SW480 (cell line): ENCODE measurements at places on chromosomes 6 and 20.

DNA sequence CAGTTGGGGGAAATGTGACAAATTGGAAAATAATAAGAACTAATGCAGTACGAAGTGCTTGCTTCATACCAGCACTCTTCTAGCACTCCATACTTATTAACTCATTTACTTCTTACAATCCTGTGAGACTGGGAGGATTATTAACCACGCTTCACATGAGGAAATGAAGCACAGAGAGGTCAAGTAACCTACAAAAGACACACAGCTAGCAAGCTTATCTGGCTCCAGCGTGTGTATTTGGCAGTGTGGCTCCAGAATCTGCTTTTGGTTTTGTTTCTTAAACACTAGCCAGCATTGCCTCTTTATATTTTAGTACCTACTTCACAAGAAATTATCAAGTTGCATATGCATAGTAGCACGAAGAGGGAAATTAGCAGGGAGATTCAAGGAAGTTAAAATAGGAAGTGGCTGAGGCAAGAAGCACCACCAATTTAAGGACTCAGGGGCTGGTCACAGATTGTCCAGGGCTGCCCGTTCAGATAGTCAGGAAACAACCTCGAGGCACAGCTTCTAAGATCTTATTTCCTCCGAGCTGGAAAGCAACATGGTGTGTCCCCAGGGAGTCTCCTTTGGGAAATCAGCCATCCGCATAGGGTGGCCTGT is 302.7 kb upstream of the PRDM1 start:
- DNase-seq = no peak

GRCh38 chr6:126914172-126914571 is 204.3 kb upstream of the RSPO3 start:
- no peak for DNase-seq

DNA sequence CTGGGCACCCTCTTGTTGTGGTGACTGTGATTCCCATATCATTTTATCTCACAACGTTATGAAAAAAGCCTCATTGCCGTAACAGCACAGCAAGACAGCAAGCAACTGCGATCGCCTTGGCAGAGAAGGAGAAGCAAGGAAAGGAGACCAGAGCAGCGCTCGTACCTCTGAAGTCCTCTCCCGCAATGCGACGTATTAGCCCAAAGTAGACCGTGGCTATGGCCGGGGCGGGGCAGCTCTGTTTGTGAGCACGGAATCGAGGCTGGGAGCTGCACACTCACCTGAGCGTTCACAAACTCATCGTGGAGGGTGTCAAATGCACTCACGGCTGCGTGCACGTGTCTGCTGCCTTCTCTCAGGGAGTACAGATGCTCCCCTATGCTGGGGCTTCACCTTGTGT is 76.1 kb downstream of the YTHDF1 start:
- no peak for DNase-seq

GRCh38 chr6:132219901-132220300 is 181.4 kb downstream of the MOXD1 start:
- no peak for DNase-seq

- no peak for DNase-seq
Measured at GRCh38 chr6:145151624-145152023, 583.7 kb downstream of the EPM2A start.

DNA sequence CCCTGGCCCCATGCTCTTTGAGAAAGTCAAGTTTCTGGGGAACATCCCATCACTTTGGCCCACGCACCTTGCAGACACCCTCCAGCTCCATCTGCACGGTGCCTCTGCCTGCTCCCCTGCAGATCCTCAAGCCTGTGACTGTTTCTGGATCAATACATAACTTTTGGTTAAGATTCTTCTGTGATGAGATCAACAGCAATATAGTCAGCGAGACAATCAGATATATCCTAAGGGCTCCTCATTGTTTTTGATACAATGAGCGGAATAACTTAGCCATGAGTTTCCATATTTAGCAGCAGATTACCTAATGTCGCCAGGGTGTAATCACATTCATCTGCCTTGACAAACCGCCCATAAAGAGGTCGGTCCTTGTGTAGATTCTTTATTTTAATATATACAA is 109.3 kb upstream of the MTHFD1L start:
- no peak for DNase-seq

GRCh38 chr6:141309295-141309694 is 823.4 kb upstream of the GJE1 start:
- no peak for DNase-seq

DNA sequence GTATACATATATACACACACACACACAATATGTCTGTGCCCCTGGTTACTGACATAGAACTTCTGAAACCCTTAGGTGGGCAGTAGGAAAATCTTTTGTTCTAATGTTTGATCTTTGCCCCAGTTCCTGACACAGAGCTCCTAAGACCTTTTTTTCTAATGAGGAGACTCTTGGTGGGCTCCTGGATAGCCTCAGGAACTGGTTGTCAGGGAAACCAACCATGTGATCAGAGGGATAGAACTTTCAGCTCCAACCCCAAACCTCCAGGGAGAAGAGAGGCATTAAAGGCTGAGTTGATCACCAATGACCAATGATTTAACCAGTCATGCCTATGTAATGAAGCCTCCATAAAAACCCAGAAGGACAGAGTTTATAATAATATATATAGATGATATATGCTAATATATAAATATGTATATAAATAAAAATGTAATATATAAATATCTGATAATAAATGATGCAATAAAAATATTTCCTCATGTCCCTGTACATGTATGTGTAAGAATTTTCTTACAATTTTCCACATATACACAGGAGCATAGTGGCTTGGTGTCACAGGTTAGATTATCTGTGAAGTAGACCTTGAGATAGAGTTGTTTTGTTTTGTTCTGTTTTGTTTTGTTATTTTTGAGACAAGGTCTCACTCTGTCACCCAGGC is 93.3 kb downstream of the GPX5 start:
- DNase-seq = no peak

DNA sequence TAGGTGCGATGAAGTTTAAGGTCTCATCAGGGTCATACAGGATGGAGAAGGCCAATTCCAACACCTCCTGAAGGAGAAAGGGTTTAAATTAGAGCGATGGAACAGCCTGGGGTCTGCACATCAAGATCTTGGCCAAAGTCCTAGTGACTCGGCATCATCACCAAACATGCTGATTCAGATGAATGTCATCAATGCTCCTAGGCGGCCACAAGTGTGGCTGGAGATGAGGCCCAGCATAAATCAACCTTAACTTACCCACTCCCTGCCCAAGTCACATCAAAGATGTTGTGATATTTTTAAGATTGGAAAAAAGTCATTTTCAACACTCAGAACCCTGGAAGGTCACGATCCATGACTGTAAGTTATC is 37.5 kb downstream of the ELMO2 start:
- DNase-seq = no peak

DNA sequence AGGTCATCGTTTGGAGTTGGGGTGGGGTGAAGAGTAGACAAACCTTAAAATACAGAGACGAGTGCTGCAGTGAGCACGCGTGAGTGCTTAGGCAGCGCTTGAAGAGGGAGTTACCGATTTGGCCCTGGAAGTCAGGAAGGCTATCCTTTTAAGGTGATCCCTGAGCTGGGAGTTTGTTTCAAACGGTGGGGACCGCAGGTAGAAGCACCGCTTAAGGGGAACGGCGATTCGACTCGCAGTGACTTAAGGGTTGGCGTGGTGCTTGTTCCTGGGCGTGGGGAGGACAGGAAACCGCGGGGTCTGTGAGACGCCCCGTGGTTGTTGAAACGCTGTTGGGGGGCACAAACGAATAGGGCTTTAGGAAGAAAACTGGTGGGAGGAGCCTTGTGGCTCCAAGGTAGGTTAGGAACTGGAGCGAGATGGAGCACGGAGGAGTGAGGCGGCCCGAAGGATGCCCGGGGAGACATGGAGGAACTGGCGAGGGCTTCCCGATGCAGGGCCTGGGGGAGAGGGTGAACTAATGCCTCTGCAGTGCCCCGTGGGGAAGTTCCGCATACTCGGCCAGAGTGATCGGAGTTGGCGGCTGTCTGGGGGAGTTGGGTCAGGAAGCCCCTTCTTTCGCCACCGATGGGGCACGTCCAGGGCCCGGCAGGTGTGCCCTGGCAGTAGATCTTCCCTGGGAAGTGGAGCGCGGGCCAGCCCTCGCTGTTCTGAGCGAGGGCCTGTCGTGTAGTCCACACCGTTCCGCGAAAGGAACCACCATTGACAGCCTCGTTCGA is 1.3 kb upstream of the CDYL start:
- DNase-seq = peak; percentile 13

DNA sequence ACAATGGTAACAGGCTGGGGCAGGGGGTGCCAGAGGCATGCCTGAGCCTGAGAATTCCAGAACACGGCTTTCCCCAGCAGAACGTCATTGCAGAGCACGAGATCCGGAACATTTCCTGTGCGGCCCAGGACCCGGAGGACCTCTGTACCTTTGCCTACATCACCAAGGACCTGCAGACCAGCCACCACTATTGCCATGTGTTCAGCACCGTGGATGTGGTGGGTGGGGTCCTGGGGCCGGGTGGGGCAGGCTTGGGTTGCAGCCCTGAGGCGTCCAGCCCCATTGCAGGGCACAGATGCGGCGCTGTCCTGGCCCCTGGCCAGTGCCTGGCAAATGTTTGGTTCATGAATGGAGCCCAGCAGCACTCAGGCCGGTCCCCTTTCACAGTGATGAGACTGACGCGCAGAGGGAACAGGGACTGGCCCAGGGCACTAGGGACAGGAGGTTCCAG is 57.1 kb downstream of the TCP11 start:
- DNase-seq = no peak

DNA sequence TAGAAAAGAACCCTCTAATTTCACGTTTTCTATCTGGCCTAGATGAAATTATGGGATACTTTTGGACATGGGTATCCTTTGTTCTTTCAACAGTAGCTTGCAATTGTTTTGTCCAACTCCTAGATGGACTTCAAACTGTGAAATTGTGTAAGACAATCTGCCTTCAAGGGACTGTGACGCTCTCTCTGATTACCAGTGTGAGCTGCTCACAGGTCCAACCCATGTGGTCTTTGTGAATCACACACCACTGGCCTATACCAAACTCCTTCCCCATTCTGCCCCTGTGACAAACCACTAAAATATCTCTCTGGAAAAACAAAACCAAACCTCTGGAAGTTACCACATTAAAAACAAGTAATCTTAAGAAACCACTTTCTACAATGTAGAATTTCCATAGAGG is 59.5 kb downstream of the NINL start:
- DNase-seq = peak; percentile 36

GRCh38 chr6:37788259-37788658 is 31.3 kb upstream of the ZFAND3 start:
- DNase-seq = no peak

GRCh38 chr6:45027126-45027525 is 301.0 kb upstream of the RUNX2 start:
- DNase-seq = no peak

DNA sequence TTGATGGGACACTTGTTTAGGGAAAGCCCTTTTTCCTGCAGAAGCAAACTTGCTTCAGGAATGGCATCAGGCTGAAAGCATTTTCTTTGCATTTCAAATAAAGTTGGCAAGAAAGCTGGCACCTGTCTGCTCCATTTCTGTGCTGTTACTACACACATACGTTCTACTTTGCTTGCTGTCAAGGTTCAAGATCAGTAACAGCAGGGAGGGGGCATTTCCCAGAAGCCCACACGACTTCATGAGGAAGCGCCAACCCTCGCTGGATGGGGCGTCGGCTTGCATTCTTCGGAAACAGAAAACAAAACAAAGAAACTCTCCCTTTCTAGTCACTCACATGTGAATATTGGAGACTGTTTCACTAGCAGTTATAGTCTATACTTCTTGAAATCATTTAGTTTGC is 46.4 kb downstream of the AKAP12 start:
- no peak for DNase-seq

GRCh38 chr6:143542888-143543287 is 31.4 kb upstream of the FUCA2 start:
- DNase-seq = peak; percentile 31

DNA sequence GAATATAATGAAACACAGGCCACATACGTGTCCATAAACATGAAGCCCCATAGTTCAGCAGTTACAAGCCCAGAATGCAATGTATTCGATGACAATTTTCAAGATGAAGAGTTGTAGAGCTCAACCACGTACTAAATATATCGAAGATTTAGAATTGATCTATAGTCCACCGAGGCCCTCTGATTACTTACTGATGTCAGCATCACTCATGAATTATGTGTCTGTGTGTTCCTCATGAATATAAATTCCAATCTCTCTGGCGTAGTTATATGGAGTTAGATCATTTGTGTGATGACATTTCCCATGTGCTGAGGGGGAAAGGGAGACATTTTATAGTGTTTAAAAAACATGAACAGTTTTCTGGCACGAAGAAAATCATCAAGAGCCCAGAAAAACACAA is 97.5 kb downstream of the PFDN4 start:
- no peak for DNase-seq

DNA sequence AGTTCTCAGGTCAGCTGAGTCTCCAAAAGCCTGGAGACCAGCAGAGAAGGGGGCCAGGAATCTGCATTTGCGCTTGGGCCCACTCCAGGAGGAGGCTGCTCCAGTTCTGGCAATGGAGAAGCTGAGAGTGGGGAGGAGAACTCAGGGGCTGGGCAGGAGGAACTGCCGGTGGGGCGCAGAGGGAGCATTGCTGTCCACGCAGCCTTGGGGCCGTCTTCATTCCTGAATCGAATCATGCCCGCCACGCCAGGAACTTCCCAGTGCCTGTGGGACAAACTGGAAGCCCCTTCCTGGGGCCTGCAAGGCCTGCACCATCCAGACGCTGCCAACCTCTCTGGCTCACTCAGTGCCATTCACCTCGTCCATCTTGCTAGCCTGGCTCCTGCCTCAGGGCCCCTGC is 16.9 kb downstream of the RAB44 start:
- no peak for DNase-seq
